Occipital lobe (tissue), 3 donors: ENCODE measurements at places on chromosomes 11 and 22. TPM values are rescaled to one million over a fixed set of nuclear protein-coding genes. Genes with fewer than 3 reads are reported as not detected.

OR4C3 gene
- total RNA-seq, result not detected

JAML gene
- total RNA-seq, result 1.2 TPM

TEAD1 gene
- total RNA-seq, result 25.7 TPM

MADD gene
- total RNA-seq, result 58.0 TPM

PTS gene
- 28.2 TPM for total RNA-seq

VSIG10L2 gene
- not detected for total RNA-seq

P2RX6 gene
- total RNA-seq, result not detected

BAD gene
- total RNA-seq, result 28.2 TPM

B4GALNT4 gene
- 99.5 TPM for total RNA-seq
